T-cell (primary cell): ENCODE measurements at places on chromosomes 6 and 20. TPM values are rescaled to one million over a fixed set of nuclear protein-coding genes. Genes with fewer than 3 reads are reported as not detected.
A peak's percentile ranks its signal among the peaks of the same experiment; 100 is the strongest.

GRCh38 chr20:43530321-43531090 is 23.0 kb downstream of the L3MBTL1 start:
- no peak for DNase-seq

GRCh38 chr6:111096246-111096645 is 8.9 kb downstream of the SLC16A10 start:
- peak; percentile 60 for DNase-seq

- no peak for DNase-seq
These were observed 174.4 kb upstream of the FOXA2 start for GRCh38 chr20:22758815-22759214.

GJA1 gene
- not detected for total RNA-seq
